Fibroblast of pulmonary artery (primary cell): ENCODE measurements at places on chromosomes 13 and 19.
A peak's percentile ranks its signal among the peaks of the same experiment; 100 is the strongest.

GRCh38 chr19:44212250-44212865, at the start of gene ZNF227:
ZNF227 (plus strand) TSS chr19:44212532; CDS start chr19:44217793, 5,261 bp downstream.
- peak; percentile 98 for DNase-seq

DNA sequence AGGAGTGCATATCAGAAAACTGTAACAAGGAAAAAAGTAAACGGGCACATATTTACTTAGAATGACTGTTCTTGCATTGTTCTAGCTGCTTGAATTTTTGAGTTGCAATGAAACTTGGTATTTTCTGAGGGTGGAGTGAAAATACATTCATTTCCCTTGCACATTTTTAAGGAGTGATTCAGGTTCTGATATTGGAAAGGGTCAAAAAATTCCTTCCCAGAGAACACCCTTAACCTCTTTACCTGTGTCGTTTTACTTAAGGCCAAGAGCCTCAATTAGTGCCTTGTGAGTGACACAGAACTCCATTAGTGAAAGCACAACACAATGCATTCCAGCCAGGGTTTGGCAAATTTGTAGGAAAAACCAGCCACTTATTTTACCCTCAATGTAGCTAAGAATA, 2.3 kb downstream of the ITGBL1 start:
- peak; percentile 39 for DNase-seq

DNA sequence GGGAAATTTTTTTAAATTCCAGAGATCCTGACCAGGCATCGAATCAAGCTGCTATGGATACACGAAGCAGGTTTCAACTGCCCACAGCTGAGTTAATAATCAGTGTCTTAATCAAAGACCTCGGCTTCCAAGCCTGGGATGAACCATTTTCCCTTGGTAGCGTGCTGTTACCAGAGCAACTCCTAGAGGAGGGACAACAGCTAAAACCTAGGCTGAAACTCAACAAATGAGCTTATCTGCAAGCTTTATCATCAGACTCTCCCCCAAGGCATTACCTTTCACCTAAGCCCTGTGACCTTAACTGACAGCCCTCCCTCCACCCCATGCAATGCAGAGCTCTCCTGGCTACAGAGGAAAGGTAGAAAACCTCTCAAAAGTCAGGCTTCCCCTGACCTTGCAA, 39.7 kb downstream of the RCBTB1 start:
- DNase-seq, result no peak

DNA sequence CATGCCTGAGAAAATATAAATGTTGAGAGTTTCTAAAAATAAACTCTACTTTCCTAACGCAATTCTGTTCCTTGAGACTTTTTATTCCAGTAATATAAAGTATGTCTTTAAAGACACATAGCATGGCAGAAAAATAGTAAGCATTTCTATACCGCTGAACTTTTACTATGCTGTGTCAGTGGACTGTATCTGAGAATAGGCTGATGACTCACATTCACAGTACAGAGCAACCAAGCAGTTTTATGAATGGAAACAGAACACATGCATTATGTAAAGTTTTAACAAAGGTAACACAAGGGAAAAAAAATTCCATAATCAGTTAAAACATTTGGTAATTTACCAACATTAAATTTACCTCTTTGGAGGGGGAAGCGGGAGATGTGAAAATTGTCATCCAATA, 38.4 kb downstream of the ZDHHC20 start:
- peak; percentile 32 for DNase-seq

DNA sequence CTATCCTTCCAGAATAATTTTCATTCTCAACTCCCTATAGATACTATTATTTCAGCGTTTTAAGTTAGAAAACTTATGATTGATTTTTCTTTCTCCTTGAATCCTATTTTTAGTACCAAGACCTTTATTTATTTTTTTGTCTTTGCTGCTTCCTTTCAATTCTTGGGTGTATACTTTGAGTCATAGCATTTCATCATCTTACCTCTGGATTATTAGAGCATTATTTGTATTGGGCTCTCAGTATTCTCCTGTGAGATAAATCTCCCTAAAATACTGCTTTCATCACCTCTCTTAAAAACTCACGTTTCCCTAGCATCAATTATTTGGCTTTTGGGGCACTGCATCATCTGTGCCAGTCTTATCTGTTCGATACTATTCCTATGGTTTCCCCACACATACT, 222.8 kb downstream of the POSTN start:
- peak; percentile 26 for DNase-seq

DNA sequence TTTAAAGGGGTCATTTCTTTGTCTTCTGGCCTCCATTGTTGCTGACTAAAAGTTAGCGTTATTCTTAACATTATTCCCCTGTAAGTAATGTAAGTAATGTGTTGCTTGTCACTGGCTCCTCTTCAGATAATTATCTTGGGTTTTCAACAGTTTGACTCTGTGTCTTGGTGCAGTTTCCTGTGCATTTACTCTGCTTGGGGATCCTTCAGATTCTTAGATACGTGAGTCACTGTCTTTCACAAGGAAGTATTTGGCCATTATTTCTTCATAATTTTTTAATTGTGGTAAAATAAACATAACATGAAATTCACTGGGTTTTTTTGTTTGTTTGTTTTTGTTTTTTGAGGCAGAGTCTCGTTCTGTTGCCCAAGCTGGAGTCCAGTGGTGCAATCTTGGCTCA, 13.5 kb upstream of the OR7D2 start:
- peak; percentile 17 for DNase-seq

- DNase-seq, result no peak
Observed at GRCh38 chr13:44894001-44894770, 95.1 kb downstream of the NUFIP1 start.

DNA sequence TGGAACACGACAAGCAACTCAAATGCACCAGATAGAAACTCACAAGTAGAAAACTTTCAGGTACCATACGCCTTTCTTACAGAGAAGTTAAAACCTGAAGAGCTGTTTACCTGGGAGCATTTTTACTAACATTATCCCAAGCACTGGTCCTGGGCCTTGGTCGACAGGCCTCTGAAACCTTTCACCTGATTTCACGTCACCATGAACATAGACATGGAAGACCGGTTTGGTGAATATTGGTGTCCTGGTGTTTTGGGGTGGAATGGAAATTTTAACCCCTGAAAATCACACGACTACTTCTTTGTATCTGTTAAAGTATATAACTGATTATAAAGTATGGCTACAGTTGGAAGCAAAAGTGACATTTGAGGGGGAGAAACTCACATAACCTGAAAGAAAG, 176.6 kb upstream of the ARGLU1 start:
- DNase-seq, result no peak
